ENCODE measurements at places on chromosomes 3 and 15.

DNA sequence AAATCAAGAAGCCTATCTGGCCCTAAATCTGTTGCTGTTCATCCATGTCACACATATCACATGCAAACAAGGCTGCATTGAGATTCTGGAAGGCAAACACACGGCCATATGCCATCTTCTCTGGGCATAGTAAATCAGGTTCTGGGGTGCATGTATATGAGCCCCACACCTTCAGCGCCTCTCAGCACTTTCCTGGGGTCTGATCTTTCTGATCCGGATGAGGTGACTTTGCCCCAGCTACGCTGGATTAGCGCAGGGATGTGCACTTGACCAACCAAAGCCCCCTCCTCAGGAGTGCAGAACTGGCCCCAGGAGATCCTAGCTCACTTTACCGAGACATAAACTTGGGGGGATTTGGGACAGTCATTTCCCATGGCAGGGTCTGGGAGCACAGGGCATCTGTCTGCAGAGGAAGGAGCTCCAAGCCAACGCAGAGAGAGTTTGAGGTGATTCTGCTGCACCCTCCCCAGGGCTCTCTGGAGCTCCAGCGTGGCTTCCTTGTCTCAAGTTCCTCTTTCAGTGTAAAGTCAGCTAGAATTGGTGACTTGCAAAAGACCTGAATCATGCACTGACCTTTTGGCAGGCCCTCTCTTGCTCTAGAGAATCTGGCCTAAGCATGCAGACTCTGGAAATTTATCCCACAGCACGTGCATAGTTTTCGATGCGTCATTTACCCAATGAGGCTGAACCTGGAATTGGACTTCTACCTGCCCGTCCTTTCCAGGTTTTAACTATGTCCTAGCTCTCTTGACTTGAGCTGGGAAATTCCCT is 63.5 kb upstream of the KLF13 start:
- no peak for DNase-seq

- DNase-seq = no peak
Measured at GRCh38 chr3:126435456-126436315, 40.0 kb downstream of the ZXDC start.

GRCh38 chr3:47113669-47114365 is 50.1 kb downstream of the SETD2 start:
- no peak for DNase-seq

DNA sequence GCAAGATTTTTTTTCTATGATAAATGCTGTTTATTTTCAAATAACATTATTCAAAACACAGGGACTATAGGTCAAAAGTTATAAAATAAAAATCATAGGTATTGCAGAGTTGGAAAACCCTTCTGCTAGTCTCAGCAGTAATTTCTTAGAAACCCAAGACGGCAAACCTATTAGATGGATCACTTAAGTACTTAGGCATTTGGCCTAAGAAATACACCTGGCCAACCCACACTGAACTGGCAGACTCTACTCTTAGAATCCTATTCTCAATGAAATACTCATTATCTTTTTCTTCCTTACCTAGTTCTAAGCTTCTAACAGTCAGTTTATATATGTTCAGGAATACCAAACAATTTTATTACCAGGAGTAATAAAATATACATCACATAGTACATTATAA is 30.5 kb upstream of the RIOX2 start:
- DNase-seq = no peak

- no peak for DNase-seq
Measured at GRCh38 chr15:86377914-86378313, 298.2 kb downstream of the AGBL1 start.

- peak; percentile 70 for DNase-seq
Measured at GRCh38 chr3:43894176-43895049, 203.7 kb downstream of the ABHD5 start.

- DNase-seq = no peak
Measured at GRCh38 chr3:179174898-179175297, 26.7 kb downstream of the PIK3CA start.

GRCh38 chr3:107953722-107954121 is 137.1 kb downstream of the CD47 start:
- no peak for DNase-seq

- DNase-seq = no peak
Measured at GRCh38 chr15:92653836-92654539, 1.6 kb downstream of the FAM174B start.

- DNase-seq = no peak
Measured at GRCh38 chr3:188578576-188579363, 424.8 kb downstream of the LPP start.

- DNase-seq = peak; percentile 43
Measured at GRCh38 chr3:46538803-46539442, 27.2 kb downstream of the LRRC2 start.

DNA sequence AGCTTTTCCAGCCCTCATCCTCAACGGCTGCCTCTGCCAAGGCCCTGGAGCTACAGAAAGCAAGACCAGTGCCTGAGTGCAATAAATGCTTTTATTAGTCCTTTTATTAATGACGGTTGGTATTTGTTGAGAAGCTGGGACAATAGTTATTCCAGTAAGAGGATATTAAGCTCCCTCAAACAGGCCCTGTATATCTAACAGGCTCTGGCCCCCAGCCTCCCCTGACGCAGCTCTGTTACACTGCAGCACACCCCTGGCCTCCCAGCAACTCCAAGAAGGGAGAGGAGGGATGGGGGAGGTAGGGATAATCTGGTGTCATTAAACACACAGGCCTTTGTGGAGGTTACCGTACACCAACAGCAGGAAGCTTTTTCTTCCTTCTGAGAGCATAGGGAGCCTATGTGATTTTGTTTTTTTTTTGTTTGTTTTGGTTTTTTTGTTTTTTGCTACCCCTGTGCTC is 30.8 kb upstream of the MAGEF1 start:
- DNase-seq = no peak

DNA sequence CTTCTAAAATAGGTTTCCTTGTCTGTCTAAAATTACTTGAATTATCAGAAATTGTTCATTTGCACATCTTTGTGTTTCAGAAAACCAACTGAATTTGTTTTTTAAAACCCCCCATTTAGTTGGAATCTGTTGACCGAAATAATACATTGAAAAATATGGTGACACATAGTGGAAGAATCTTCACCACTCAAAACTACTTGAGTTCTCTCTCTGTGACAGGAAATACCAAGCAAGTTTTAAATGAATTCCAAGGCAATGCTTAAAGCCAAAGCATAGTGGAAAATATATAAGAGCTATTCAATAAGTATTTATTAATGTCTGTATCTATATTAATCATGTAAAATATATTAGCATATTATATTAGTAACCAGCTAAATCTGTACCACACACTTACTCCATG is 224.9 kb upstream of the COL8A1 start:
- DNase-seq = no peak

- DNase-seq = no peak
Measured at GRCh38 chr3:116815321-116815720, 105.7 kb downstream of the TUSC7 start.

DNA sequence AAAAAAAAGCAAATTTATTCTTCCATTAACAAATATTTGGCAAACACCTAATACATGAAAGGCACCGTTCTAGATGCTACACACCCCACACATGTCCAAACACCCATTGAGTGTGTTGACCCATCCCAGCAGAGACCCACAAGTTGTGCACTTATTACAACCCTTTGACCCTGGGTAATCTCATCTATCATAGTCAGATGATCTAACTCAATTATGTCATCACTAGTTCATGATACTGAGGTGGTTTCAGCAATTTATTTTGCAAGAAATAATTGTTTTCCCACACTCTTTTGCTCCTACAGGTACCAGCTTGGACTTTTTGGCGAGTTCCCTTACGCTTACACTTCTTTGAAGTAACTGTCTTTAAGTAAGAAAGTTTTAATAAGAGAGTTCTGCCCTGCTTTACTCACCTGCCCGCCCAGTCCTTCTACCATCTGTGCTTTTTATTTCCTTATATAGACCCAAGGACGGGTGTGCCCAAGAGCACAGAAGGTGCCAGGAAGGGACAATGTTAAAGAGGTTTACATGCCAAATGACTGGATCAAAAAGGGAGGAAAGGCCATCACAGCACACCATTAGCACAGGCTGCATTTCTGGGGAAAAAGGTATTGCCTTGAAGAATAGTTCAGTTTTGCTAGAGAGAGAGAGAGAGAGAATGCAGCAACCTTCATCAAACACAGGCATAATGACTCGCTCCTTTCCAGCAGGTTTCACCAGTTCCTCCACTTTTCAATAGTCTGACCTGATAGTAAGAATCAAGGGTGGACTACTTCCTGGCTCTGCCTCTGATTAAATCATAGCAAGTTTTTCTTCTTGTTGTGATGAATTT is 54.5 kb upstream of the ATP11B start:
- DNase-seq = no peak

DNA sequence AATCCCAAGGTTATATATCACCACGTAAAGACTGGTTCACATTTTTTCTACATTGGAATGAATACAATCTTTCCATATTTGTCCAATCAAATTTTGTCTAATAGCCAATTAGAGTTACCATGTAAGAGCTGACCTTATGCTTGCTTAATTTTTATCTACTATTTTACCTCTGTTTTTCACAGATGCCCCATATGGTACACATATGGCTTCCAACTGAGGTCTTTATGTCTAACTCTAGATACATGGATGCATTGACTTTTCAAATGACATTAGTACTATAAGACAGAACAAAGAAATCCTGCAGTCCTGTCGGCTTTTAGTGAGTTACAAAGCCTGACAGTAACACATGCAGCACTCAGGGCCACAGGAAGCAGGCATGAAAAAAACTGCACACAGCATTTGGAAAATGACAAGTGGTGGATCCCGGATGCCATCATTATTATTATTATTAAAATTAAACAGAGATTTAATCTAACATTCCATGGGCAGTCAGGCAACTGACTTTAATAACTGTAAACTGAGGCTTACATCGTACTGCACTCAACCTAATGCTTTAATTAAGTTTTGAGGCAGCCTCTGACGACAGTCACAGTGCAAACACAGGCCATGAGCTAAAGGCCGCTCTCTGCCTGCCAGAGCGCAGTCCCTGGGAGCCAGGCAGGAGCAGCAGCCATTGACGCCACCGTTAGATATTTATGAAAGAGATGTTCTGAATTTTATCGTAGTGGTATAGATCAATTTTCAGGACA is 113.9 kb upstream of the TMCO5A start:
- DNase-seq = no peak

Measured in C1 segment of cervical spinal cord (tissue), 14 donors.